ENCODE measurements at places on chromosomes 7 and 10.

DNA sequence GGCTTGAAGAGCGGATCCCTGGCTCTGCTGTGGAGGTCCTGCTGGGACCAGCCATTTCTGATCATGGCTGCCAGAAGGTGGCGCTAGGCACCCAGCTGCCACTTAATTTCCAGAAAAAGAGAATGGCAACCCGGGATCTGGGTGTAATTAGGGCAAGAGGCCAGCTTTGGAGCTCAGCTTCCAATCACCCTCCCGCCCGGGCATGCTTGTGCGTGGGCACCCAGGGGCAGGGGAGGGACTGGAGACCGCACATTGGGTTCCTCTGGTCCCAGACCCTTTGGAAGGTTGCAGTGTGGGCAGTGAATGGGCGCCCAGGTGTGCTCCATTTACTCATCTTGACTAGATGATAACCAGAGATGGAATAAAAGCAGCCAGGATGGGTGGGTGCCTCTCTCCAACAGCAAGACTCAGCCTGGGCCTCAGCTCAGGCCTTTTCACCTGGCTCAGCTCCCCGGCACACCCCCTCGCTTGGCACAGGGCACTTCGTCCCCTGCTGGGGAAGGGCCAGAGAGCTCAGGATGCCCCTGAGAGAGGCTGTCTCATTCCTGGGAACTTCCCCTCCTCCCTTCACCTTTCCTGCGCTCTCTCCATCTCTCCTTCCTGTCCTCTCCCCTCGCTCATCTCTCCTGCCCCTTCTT, 14.7 kb downstream of the FAM241B start:
- no peak for DNase-seq

GRCh38 chr7:31027161-31027965, 24.7 kb upstream of the ADCYAP1R1 start:
- DNase-seq: no peak

DNA sequence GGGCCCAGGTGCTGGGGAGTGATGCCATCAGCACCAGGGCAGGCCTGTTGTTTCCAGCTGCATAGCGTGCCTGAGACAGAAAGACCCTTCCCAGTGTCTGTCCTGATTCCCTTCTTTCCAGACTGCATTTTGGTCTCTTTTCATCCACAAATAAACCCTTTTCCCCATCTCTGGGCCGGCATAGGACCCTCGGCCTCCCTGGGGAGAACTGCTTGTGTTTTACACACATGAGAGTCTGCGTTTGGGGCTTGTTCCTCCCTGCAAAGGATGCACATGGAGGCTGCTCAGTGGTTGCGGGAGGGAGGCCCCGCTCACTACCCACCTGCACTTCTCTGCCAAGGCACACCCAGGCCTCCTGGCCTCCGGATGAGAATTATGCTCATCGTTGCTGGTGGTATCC, 5.8 kb upstream of the MMP21 start:
- DNase-seq: no peak

DNA sequence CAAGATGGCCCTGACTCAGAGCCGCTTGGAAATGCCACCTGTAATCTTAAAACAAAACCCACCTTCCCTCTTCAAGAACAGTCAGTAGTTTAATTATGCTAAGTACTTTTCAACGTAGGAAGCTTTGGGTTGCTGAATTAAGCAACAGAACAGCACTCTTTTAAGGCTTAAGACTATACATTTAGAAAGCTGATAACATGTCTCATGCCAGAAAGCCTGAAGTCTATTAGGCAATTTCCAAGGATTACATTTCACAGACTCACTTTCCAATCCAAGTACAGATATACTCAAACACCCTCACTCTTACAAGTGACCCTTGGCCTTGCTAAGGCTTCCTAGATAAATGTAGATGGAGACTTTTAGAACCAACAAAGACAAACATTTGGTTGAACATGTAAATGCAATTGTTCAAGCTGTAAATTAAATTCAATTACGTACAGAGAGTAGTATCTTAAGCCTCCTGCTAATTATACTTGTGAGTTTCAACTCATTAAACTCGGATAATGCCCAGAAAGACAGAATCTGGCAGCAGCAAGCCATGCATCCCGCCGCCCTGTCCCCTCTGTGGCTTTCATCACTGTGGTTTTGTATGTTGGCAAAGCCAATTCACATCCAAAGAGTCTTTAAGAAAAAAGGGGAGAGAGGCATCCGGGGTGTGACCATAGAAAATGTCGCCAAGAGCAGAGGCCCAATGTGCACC, 283.1 kb upstream of the NRP1 start:
- no peak for DNase-seq

DNA sequence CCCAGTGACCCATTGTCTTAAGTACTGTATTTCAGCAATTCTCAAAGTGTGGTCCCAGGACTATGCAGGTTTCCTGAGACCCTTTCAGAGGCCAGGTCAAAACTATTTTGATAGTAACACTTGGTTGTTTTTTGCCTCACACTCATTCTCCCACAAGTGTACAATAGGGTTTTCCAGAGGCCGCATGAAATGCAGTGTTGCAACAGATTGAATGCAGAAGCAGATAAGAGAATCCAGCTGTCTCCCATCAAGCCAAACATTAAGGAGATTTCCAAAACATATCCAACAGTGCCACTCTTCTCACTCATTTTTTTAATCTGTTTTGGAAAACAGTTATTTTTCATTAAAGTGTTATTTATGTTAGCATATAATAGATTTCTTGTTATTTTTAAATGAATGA, 20.0 kb downstream of the VKORC1L1 start:
- no peak for DNase-seq

DNA sequence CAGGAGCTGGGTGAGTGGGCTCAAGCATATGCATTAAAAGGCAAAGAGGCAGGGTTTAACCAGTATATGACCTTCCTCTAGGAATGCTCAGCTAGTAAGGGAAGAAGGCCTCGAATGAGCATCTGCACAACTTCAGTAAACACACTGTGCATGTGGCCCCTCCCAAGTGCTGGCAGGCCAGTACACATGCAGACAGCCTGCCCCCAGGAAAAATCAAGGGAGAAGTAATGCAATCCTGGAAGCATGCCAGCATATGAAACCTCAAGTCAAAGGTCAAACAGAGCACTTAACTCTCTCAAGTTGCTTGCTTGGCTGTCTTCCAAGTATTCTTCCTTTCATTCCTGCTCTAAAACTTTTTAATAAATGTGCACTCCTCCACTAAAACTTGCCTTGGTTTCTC, 208.4 kb downstream of the ACTR3B start:
- DNase-seq: no peak

DNA sequence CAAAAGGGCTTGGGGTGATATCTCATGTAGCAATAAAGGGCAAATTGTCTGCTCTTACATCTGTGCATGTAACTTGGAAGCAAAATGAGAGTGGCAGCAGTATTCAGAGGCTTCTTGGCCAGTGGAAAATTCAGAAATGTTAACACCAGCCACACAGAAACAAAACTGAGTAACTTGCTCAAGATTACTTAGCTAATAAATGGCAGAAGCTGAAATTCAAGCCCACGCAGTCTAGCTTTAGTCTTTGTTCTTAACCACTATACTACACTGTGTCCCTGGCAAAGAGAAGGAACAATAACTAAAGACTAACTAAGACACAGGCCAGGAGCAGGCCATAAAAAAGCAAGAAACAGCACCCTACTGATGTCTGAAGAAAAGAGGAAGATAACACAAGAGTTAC, 185.9 kb upstream of the ASAH2 start:
- DNase-seq: no peak

GRCh38 chr7:125355899-125356298, 426.3 kb upstream of the POT1 start:
- DNase-seq: no peak

DNA sequence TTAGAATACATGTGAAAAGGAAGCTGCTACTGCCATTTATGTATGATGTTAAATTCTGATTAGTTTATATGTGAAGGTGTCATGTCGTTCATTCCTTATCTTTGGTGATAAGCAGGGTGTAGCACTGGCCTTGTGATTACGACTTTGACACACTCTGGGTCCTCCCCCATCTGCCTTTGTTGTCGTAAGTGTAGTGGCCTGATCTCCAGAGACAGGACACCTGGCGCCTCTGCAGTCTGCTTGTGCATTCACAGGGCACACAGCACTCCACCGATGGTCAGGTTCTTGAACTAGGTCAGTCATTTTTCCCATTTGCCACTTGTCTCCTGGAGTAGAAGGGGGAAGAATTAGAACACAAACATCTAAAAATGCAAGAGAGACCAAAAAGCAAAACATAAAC, 186.0 kb downstream of the PRKCQ start:
- no peak for DNase-seq

DNA sequence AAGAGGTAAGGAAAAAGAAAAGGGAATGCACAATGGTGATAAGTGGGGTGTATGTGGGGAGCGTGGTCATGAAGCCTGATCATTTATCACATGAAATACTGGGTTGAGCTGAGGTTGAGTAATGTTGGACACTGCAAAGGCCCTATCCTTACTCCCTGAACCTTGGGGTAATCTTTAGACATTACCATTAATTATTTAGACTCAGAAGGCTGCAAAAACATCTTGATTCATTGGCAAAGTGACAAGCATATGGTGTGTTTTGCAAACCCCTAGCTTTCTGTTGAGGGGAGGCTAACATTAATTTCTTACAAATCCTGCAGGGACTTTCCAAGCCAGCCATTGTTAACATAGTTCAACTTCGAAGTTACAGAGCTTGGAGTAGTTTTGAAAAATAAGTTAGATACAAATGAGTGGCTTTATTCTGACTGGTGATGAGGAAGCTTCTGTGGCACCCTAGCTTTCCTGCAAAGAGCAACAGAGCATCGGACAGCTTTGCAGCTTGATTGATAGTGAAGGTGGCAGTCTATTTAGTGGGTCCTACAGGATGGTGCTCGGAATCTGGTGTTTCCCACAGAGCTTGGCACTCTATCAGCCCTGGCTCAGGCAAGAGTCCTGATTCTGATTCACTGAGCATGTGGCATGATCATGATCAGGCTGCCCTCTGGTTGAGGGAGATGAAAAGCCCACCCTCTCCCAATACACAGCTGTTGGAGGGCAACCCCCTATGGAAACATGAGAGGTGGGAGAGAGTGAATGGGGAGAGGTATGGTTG, 153.7 kb upstream of the NPVF start:
- no peak for DNase-seq

DNA sequence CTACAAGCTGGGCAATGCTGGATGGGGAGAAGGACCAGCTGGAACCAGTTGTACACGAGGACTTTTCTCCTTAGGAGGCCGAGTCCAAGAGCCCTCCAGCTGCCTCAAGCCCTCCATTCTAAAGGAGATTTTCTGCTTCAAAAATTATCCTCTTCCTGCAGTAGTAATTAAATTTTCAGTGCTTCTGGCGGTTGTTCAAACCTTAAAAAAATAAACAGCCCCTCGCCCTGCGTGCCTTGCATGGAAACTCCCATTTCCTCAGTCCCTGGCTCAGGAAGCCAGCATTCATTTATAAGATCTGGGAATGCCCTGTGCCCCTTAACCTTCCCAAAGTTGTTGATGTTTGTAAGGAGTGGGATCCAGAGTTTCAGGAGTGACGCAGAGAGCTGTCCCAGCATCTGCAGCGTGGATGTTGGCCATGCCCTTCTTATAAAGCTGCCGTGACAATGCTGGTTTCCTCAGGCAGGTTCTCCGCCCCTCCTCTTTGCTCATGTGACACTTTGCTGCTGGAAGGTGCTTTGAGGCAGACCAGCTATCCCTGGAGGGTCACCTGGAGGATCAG, 24.0 kb upstream of the ACTR3B start:
- DNase-seq: no peak

DNA sequence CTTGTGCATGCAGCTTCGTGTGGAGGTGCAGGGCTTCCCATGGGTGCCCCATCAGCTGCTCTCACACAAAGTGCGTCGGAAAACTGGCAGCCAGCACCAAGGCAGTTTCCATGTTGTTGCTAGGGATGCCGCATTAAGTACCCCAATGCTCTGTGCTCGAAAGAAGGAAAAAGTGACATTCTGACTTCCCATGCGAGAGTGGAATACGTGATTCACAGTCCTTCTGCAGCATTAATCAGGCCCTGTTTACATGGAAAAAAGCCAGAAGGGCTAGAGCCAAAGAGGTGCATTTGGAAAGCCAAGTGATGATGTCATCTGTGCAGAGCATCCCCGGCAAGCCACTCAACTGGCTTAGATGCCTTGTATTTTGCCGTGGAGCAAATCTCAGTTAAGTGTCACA, 258.3 kb downstream of the GATA3 start:
- no peak for DNase-seq

DNA sequence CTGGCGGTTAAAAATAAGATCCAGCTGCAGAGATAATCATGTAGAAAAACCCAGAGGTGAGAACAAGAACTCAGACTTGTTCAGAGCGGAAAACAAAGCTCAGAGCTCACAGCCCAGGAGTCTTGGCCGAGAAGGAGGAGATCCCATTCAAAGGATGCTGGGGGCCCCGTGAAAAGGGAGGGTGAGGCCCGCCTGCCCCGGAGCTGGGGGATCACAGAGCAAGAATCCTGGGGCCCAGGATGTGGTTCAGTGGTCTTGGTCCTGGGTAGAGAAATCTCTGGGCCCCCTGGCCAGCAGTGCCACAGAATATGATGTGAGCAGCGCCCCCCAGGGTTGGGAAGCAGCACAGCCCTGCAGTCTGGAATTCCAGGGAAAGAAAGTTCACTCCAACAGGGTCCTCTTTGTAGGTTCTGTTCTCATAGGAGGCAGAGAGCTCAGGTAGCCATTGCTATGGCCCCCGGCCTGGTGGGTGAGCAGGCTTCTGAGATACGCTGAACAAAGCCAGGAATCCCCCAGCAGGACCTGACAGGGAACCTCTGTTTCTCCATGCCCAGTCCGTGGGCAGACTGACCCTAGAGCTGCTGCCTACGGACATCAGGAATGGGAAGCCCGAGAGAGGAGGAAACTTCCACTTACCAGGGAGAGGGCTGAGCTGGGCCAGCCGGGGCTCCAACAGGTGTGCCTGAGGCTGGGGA, 77.7 kb upstream of the GNA12 start:
- DNase-seq: no peak

- DNase-seq: peak; percentile 30
These were observed 100.2 kb upstream of the PRSS58 start for GRCh38 chr7:142357953-142358520.

- no peak for DNase-seq
These were observed 301.6 kb upstream of the HPS1 start for GRCh38 chr10:98748298-98748697.

DNA sequence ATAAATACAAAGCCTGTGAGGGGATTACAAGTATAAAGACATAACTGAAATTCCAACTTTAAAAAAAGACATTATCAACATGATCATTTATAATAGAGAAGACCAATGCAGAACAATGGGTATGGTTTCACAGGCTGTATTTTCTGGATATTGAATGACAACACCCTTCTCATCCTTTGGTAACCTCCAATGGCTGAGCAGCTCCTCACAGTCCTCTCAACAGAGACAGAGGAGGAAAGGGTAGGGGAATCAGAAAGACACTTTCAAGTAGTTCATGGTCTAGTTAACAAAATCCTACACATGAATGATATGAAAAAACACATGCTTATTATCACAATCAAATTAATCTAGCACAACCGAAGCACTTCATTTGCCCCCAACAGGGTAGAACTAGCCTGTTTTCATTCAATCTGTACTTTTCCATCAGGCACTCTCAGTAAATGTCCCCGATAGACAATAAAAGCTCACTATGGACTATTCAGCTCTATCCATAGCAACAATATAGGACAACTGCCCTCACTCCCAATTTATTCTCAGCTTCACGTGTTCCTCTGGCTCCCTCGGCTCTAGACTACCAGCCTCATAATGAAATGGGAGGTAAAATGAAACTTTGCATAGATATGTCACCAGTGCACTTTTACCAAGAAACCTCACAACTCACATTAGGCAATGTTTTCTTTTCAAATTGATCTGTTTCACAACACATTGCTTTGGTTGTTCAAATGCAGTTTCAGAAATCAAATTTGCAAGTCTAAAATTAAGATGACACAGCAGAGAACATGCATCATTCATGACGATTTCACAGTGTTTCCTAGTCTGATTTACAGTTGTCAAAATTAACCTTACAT, 211.4 kb downstream of the THSD7A start:
- no peak for DNase-seq

GRCh38 chr7:53491051-53491450, 455.6 kb downstream of the POM121L12 start:
- no peak for DNase-seq
